ENCODE measurements at places on chromosomes 3 and 15.

GRCh38 chr15:70095408-70096214, 2.1 kb downstream of the TLE3 start:
- DNase-seq: peak; percentile 67

DNA sequence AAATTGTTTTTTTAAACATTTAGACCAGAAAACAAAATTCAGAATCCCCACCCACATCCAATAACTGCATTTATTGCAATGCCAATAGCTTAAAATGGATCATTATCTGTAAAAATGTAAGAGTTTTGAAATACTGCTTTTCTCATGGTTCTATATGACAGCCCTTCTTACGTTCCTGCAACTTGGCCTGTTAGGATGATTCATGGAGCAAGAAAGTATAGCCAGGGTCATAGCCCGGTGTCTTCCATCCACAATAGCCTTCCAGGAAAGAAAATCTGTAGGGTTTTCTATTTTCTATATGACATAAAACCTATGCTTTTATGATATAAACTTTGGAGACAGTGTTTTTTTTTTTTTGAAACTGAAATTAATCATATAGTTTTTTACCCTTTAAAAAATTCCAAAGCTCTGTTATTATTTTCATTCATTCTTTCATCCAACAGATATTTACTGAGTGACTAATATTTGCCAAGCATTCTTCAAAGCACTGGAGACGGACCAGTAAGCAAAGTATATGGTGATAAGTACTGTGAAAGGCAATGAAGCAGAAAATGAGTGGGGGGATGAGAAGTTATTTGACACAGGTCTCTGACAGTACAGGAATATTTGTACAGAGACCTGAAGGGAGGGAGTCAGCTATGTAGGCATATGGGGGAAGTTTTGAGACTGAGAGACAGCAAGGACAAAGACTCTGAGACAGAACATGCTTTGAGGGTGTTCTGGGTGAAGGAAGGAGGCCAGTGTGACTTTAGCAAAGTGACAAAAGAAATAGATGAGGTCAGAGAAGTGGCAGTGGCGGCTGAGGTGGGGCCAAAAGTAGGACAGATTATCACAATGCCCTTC, 29.0 kb upstream of the SLC2A2 start:
- DNase-seq: no peak

- DNase-seq: no peak
Measured at GRCh38 chr3:69290006-69290405, 95.9 kb downstream of the FRMD4B start.

DNA sequence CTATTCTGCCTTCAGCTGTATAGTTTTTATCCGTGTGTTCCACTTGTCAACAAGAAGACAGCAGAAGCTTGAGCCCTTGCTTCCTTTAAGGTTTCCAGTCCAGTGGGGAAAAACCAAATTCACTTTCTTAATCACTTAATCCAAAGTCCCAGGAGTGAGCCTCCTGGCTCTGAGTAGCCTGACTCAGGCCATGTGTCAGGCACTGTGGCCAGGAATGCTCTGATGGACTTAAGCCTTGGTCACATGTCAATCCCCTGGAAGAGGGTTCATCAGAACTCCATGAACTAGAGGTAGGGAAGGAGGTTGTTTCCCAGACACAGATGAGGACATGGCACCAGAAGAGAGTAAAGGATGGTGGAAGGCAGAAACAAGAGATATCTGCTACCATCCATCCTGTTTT, 8.8 kb downstream of the VIPR1 start:
- no peak for DNase-seq

GRCh38 chr3:172708921-172709773, 1.7 kb downstream of the NCEH1 start:
- DNase-seq: peak; percentile 21

- no peak for DNase-seq
Measured at GRCh38 chr3:51947215-51947900, 5.2 kb downstream of the PARP3 start.

DNA sequence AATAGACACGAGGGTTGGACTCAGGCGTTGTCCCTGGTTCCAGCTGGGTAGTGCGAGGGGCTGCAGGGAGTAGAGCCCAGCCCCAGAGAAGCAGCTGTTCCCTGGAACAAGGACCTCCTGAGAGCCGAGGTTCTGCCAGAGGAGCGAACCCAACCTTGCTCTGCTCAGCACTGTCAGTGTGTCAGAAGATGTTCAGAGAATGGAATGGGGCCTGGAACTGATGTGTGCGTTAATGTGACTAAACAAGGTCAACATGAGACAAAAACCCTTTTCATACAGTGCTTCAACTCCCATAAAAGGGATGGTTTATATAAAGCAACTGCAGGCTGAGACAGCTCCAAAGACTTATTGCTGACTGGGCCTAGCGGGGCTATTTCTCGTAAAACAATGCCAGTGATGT, 35.5 kb upstream of the HACD2 start:
- no peak for DNase-seq

GRCh38 chr3:131591394-131592014, 88.7 kb upstream of the MRPL3 start:
- DNase-seq: peak; percentile 6

DNA sequence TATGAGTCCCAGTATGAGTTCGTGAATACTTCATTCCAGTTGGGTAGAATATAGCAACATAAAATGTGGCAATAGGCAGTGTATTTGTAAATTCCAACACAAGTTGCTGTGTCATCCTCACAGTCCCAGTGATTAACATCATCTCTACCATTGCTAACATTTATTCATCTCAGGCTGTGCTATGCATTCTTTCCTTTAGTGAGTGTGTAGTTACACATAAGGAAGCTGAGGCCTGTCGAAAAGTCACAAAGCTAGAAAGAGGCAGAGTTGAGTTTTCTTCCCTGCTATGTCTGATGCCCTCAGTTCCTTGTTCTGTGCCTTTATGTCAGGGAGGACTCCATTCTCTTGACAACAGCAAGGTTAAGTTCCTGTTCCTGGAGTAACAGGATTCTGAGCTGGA, 96.4 kb downstream of the FNDC3B start:
- peak; percentile 39 for DNase-seq

DNA sequence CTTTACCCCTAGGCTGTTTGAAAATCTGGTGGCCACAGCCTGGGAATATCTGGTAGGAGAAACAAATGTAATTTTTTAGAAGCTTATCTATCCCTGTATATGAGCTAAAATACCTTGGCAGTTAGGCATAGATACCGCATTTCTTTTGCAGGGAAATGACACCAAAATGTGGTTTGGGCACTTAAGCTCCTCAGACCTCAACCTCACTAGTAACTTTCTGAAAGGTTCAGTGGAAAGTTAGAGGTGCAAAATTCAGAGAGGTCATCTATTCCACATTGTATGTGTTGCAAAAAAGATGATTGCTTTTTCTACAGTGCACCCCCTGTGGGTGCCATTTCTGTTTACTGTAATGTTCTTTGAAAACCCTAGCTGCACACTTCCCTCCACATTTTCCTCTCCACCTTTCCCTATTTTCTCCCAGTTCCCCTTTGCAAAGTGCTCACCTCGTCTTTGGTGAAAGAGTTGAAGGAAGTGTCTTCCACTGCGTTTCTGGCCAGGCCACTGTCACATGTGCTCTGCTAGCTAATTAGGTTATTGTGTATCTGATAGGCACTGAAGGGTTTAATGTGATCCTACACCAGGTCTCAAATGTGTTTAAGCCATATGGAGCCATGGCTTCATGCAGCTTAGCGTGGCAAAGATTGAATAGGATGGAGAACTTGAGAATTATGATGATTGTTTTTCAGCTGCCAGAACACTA, 1.3 kb downstream of the SACM1L start:
- DNase-seq: peak; percentile 46

GRCh38 chr3:100030346-100030745, 84.0 kb downstream of the FILIP1L start:
- DNase-seq: no peak

- no peak for DNase-seq
Measured at GRCh38 chr3:78176869-78177268, 1137.0 kb downstream of the ROBO2 start.

DNA sequence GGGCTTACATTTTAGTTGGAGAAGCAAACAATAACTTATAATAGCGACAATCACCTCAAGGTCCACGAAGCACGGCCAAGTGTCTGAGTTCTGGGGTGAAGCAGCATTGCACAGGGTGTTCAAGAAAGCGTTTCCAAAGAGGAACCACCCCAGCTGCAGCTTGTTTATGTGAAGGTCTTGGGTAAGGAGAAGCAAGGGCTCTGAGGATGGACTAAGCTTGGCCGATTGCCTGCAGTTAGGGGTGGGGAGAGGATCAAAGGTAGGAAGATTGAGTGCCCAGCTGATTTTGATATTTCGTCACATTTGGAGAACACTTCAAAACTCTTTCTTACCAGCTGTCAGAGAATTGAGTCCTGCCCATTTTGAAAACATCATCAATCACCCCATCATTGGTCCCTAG, 321.6 kb upstream of the DNAJC19 start:
- DNase-seq: no peak

- no peak for DNase-seq
Measured at GRCh38 chr3:123642957-123643330, 58.1 kb upstream of the HACD2 start.

- no peak for DNase-seq
Measured at GRCh38 chr3:126432361-126433104, 37.8 kb downstream of the CFAP100 start.

- DNase-seq: no peak
Measured at GRCh38 chr15:69524296-69524695, 71.7 kb downstream of the RPLP1 start.

DNA sequence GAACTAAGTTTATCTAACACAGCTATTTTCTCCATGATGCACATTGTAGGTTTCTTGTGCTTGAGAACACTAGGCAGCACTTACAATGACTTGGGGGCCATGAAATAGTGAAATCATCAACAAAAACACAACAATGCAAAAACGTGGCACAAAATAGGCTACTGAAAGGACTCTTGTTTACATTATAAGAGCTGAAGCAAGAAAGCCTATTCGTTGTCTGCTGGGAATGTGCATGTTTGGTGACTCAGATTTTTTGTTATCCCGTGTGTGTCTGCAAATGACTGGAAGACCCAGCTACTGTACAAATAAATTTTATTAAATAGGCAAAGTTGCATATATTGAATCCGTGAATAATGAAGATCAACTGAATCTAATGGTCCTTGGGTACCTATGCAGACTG, 85.0 kb downstream of the TCF12 start:
- no peak for DNase-seq

- peak; percentile 54 for DNase-seq
Measured at GRCh38 chr3:47250309-47251060, 32.1 kb downstream of the KIF9 start.

GRCh38 chr3:106590216-106590615, 721.4 kb upstream of the CBLB start:
- no peak for DNase-seq

DNA sequence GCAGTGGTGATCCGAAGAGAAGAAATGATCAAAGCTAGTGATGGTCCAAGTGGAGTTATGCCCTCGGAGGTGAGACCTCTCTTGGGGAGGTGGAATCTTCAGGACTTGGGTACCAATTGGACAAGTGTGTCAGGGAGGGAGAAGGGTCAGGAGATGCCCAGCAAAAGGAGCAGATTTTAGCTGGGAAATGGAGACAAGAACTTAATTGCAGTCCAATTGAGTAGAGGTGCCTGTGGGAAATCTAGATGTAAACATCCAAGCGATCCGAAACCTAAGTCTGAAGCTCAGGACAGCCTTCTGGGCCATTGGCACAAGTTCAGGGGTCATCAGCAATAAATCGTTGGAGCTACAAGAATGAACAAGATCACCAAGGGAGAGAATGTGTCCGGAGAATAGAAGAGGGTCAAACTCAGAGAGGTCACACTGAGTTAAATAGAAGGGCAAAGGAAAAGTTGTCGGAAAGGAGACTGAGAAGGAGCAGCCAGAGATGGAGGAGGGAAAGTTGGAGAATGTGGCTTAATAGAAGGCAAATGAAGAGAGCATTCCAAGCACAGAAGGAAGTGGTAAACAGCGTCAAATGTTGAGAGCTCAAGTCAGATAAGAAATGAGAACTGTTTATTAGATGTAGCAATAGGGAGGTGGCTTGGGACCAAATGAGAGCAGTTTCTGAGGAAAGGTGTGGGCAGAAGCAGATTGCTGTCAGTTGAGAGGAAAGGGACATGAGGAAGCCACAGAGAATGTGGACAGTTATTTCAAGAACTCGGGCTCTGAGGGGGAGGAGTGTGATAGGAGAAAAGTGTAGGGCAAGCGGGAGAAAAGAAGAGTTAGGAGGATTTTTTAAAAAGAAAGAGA, 64.2 kb upstream of the FNDC3B start:
- no peak for DNase-seq

DNA sequence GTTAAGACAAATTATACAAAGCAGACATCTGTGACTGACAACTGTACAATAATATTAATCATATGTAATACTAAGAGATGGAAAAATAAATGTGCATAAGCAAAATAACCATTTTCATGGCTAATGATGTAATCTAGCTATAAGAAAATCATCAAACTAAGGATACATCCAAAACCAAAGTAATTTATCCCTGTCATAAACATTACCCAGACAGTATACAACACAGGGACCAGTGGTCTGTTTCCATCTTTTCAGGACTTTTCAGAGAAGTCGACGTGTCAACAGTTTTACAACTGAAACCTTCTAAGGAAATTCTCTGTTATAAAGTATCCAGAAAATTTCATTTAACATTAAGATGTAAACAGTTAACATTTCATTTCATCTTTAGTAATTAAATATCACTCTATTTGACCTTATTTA, 11.0 kb downstream of the THBS1 start:
- no peak for DNase-seq

DNA sequence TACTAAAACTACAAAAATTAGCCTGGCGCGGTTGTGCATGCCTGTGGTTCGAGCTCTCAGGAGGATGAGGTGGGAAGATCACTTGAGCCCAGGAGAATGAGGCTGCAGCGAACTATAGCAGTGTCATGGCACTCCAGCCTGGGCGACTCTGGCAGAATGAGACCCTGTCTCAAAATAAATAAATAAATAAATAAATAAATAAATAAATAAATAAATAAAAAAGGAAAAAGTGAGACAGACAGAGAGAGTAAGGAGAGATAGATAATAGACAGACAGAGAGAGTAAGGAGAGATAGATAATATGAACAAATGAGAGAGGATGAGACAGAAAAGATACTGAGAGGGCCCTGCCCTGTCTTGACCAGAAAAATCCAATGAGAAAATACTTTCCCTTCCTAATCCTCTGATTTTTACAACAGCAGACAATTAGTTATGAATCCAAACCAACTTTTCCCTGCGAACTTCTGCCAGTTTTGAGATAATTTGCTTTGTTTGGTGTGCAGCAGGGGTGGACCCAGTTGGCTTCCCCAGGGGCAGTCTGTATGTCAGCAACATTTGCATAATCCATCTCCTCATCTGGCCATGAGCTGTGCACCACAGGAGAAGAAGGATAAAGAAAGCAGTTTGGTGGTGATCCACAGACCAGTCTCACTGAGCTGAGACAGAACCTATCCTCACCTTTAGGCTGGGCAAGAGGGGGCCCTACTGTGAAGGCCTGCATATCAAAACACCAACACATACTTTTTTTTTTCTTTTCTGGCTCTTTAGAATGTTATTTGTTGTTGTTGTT, 288.5 kb upstream of the WNT5A start:
- no peak for DNase-seq

Measured in erythroblast (primary cell).